Stimulated activated CD4-positive, alpha-beta T cell treated with anti-CD3 and anti-CD28 coated beads, TNF-alpha, amount 100 ng/mL, for 1 hour (primary cell): ENCODE measurements at places on chromosomes 1 and 21.

DNA sequence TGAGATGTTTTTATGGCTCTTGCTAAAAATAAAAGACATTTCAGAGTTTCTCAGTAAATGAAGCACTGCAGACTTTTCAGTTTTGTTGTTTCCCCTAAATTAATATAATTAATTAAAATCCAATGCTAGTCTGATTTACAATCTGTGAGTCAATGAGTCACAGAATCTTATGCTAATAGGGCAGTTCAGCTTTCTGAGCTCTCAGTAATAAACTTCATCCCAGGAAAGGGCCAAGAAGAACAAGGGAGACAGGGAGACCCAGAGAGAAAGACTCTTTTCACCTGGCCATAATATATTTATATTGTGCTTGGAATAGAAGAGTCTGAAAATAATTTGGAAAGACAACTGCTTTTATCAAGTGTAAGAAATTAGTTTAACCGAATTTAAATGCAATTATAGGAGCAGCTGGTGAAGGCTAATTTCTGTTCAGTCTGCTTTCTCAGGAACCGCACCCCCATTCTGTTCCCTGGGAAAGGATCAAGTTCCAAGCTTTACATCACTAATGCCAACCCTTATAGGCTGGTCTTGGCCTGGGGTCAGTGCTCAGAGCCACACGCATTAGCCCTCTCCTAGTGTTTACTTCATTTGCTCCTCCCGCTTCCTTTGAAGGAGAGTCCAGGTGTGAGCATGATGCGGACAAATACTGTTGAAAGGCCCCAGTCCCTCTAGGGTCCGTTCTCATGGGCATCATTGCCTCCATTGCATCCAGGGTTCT lies 145.6 kb downstream of the ZBTB18 start:
- DNase-seq: no peak

GRCh38 chr1:113659035-113659434 lies 100.3 kb downstream of the PHTF1 start:
- no peak for DNase-seq

GRCh38 chr1:228860911-228861831 lies 125.9 kb downstream of the RHOU start:
- no peak for DNase-seq

GRCh38 chr1:237133921-237134320 lies 91.9 kb downstream of the RYR2 start:
- no peak for DNase-seq

- no peak for DNase-seq
Measured at GRCh38 chr1:29120947-29121485, 2.7 kb downstream of the TMEM200B start.

- DNase-seq: no peak
Measured at GRCh38 chr1:159113596-159114433, 37.2 kb upstream of the AIM2 start.
